ENCODE measurements at places on chromosomes 5 and 9.

DNA sequence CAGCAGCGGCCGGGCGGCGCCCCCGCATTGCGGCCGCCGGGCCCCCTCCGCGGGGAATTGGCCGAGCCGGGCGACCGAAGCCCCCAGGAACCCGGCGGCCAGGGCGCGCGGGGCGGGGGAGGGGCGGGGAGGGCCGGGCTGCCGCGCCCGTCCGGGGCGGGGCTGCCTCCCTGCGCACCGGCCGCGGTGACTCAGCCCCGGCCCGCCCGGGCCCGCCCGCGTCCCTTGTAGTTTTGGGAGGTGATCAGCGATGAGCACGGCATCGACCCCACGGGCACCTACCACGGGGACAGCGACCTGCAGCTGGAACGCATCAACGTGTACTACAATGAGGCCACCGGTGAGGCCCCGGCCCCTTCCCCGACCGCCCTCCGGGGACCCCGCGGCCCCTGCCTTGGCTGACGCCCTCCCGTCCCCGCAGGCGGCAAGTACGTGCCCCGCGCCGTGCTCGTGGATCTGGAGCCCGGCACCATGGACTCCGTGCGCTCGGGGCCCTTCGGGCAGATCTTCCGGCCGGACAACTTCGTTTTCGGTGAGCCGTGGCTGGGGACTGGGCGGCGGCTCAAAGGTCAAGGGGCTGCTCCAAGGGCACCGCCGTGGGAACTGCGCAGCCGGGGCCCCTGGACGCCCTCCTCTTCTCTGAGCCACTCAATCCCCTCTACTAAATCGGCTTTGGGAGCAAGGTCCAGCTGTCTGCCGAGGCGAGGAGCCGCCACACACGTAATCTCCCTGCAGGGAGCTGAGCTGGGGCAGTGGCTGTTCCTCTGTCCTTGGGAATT is 592 bp downstream of the TUBB4B start:
- peak; percentile 55 for DNase-seq

DNA sequence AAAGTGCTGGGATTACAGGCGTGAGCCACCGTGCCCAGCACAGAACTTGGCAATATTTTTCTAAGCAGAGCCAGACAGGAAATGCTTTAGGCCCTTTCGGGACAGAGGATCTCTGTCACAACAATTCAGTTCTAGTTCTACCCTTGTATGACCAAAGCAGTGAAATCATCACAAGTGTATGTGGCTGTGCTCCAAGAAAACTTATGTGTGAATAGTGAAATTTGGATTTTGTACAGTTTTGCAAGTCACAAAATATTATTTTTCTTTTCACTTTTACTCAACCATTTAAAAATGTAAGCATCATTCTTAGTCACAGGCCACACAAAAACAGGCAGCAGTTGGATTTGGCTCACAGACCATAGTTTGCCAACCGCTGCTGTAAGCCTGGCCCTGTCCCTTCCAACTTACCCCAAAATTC is 20.4 kb upstream of the PRUNE2 start:
- no peak for DNase-seq

DNA sequence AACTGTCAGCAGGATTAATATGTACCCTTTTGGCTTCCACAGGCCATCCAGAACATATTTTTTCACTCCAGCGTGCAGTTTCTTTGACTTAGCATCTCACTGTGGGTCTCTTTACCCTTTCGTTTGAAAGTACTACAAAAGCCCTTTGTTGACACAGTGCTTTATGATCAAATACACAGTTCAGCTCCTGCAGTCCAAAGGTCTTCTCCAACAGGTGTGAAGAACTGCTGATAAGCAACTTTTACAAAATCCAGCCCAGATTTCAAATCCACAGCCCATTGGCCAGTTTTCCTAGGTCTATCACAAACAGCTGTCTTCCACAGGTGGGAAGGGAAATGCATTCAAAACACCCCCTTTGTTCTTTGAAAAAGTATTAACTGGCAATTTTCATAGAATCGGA is 54.8 kb downstream of the MYO10 start:
- no peak for DNase-seq

DNA sequence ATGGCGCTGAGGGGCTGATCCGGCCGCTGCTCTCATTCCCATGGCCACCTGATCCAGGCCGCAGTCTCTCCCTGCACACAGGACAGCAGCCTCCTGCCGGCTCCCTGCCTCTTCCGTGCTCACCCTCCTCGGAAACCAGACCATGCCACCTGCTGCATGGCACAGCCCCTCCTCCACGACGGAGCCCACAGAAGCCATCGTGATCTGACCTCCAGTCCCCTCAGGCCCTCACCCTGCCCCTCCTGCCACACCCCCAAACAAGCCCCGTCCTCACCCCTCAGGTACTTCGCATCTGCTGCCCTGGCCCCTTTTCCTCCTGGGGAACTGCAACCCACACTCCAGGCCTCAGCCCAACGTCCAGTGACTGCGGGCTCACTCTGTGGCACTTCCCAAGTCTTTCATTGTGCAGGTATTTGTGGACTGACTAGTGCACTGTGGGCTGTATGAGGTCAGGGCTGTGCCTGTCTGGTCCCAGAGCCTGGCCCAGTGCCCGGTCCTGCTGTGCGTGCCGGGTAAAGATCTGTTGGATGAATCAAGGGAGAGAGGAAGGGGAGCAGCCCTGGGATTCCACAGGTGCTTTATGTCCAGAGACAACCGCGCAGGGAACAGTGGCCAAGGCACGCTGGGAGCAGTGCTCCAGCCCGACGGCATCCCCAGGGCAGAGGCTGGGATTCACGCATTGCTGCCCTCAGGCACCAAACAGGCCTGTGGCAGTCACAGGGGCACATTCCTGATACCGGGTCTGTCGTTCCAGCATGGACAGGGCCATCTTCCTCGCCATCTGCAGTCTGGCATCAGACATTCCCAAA is 86.1 kb downstream of the ADAMTS2 start:
- no peak for DNase-seq

- no peak for DNase-seq
These were observed 123.3 kb downstream of the PHF2 start for GRCh38 chr9:93699650-93700049.

- no peak for DNase-seq
These were observed 1.0 kb upstream of the DAB2IP start for GRCh38 chr9:121650217-121651007.

DNA sequence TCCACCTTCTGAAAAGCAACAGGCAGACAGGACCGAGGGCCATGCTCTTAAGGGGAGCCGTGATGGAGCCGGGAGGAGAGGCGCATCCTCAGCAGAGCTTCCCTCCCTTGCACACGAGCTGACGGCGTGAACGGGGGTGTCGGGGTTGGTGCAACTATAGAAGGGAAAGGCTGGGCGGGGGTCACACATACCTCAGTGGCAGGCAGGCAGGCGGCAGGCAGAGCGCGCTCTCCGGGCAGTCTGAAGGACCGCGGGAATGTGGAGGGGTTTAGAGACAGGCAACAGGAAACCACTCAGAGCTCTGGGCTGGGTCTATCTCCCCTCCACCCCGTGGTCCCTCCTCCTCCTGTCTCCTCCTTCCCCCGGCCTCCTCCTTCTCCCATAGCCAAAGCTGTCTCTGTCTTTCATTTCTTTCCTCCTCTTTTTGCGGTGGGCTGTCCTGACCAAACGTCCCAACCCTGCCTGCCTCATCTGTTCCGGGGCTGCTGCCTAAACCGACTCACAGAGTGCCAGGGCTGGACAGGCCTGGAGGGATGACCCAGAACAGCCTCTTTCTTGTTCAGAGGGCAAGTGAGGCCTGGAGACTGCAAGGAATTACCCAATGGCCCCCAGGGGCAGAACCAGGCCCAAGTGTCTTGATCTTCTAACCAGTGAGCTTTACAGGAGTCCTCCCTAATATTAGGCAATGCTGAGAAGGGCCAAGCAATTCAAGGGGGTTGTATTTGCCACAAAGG is at the start of gene SPARC:
Gene SPARC, minus strand, starts transcription at position 242 of the 734 bp plus-strand sequence. CDS start 10,727 bp downstream, outside the sequence.
- no peak for DNase-seq

GRCh38 chr5:116788851-116789403 is 214.3 kb upstream of the SEMA6A start:
- DNase-seq: no peak

DNA sequence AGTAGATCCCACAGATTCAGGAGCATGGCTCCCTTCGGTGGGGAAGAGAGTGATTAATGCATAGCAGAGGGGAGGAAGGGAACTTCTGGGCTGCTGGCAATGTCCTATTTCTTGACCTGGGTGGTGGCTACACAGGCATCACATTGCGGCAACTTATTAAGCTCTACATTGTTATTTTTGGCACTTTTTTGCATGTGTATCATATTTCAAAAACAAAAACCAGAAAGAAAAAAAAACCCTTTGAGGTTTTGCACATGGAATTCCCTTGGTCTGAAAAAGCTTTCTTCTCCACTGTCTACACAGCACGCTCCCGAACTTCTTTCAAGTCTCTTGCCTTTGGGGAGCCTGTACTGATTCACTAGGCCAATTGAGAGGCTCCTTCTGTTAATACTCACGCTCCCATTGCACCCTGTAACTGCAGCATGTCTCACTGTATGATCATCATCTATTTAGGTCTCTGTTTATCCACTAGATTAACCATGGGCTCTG is 25.1 kb downstream of the CEMIP2 start:
- no peak for DNase-seq

GRCh38 chr5:158679221-158679641 is 420.5 kb downstream of the EBF1 start:
- DNase-seq: no peak

GRCh38 chr9:75953218-75953617 is 62.7 kb downstream of the PCSK5 start:
- no peak for DNase-seq

DNA sequence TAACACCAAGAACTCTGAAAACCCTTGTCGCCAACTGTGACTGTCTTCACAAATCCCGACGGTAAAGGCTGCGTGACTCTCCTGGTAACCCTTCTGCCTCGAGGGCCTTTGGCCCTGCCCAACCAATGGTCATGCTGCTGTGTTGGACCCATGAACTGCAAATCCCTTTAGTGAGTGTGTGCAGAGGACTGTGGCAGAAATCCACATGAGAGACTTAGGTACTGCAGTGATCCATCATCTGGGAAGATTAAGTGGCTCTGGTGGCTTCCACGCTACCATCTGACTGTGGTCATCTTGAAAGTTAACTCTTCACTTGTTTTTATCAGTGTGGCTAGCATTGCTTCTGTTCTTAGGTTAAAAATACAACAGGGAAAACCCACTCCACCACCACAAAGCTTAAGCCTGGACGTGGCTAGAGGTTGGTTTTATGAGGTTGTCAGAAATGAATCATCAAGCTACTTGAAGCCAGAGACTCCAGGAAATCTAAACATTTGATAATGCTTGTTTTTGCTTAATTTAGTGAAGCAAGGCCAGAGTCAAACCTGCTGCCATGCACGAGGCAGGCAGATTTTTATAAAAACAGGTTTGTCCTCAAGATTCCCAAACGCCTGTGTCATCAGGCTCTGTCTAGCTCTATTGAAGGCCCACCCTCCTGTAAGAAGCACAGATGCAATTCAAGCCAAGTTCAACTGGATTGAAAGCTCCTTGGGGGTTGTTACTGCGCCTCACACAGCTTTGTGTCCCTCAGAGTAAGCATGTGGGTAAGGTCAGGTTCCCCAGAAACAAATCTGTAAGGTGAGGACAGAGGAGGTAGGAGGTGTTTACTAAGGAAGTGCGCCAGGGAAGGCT is 52.7 kb upstream of the ERCC6L2 start:
- no peak for DNase-seq

GRCh38 chr9:113630386-113631136 is 167.0 kb downstream of the RGS3 start:
- no peak for DNase-seq

GRCh38 chr9:131120620-131121228 is 4.7 kb upstream of the NUP214 start:
- DNase-seq: no peak

GRCh38 chr5:23445573-23445972 is 61.8 kb upstream of the PRDM9 start:
- DNase-seq: no peak

GRCh38 chr9:79329861-79330260 is 241.9 kb upstream of the TLE4 start:
- no peak for DNase-seq

GRCh38 chr5:73189871-73190376 is 16.9 kb downstream of the TMEM174 start:
- DNase-seq: no peak

GRCh38 chr5:156640691-156641241 is 209.3 kb upstream of the PPP1R2B start:
- no peak for DNase-seq

GRCh38 chr5:117665121-117665520 is 1090.5 kb upstream of the SEMA6A start:
- no peak for DNase-seq

DNA sequence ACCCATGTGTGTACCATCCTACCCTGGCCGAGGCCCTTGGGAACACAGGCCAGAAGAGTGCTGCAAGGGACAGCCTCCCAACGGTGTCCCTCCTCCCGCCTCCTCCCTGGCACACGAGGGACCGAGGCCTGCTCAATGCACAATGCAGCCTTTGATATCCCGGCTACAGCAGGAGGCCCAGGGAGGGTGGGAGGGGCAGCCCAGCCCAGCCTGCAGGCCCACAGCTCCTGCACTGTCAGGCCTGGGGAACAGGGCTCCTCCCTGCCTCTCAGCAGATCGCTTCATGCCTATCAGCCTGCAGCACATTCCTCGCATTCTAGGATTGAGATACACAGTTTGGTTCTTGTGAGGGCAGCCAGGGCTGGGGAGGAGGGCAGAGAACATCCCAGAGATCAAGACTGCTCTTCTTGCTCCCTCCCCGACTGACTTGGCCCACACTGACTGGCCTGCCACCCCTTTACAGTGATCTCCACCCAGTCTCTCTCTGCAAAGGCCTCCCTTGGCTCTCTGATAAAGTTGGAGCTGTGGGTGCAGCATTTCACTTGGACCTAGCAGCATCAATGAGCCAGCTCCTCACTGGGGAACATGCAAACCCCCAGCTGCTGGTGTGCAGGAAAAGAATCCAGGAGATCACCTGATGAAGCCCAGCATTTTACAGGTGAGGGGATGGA is at the start of gene SH3TC2:
Gene SH3TC2, minus strand, starts transcription at position 46 of the 671 bp plus-strand sequence. Its CDS starts 40 bp downstream, at position 6.
- no peak for DNase-seq

DNA sequence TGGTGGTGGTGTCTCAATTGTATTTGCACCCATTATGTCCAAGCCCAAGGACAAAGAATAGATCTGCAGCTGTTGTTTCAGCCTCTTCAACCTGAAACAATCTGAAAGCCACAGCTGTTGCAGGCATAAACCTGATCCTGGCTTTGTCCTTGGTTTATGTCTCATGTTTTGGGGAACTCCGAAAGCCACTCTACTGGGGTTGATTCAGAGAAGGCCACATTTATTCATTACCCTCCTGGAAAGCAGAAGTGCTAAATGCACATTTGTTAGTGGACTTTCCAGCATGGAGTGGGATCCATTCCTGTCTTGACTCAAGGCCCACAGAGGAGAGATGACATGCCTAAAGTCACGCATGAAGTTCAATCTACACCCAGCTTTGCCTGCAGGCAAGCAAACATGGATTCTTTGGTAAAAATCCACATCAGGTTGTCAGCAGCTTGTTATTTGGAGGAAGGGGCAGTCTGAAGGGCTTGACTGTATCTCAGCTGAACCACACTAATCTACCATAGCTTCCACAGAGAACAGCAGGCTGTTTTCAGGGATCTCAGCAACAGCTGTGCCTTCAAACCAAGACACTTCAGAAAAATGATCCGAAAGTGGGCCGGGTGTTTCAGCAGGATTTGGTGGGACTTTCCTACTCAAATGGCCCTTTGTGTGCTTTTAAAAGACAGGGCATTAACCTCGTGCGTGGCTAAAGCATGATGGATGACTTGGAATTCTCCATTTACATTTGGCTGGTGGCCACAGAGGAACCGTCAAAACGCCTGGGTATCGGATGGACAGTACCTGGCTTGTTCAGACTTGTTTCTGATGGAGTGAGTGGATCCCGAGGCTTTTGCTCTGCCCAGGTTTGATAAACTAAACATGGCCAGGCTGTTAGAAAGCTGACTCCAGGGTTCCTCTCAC is 36.2 kb upstream of the ADAM19 start:
- DNase-seq: no peak
